ENCODE measurements at places on chromosomes 12 and 14.

DNA sequence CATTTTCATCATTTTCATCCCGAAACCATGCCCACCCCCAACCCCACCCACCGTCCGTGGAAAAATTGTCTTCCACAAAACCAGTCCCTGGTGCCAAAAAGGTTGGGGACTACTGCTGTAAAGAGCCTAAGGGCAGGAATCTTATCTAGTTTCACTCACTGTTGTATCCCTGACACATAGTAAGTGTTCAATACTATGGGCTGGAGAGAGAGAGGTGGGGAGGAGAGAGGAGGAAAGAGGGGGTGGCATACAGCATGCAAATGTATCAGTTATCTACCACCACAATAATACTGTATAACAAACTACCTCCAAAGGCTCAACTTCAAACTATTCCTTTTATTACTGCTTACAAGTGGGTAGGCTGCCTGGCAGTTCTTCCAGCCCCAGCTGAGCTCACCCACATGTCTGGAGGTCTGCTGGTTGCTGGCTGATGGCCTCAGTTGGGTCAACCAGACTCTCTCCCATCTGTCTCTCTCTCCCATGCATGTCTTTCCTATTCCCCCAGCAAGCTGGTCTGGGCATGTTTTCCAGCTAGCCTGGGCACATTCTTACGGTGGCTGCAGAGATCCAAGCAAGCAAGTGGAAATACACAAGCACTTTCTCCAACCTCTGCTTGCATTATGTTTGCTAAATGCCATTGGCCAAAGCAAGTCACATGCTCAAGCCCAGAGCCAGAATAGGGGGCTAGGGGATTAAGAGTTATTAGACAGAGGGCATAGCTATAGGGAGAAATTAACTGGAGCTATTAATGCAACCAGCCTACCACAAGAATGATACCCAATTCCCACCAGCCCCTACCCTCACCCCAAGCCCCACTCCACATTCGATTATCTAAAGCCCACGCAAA, 31.6 kb upstream of the FICD start:
- ATAC-seq = peak; percentile 48

- no peak for ATAC-seq
These were observed 7.6 kb upstream of the PDE1B start for GRCh38 chr12:54541751-54542290.

DNA sequence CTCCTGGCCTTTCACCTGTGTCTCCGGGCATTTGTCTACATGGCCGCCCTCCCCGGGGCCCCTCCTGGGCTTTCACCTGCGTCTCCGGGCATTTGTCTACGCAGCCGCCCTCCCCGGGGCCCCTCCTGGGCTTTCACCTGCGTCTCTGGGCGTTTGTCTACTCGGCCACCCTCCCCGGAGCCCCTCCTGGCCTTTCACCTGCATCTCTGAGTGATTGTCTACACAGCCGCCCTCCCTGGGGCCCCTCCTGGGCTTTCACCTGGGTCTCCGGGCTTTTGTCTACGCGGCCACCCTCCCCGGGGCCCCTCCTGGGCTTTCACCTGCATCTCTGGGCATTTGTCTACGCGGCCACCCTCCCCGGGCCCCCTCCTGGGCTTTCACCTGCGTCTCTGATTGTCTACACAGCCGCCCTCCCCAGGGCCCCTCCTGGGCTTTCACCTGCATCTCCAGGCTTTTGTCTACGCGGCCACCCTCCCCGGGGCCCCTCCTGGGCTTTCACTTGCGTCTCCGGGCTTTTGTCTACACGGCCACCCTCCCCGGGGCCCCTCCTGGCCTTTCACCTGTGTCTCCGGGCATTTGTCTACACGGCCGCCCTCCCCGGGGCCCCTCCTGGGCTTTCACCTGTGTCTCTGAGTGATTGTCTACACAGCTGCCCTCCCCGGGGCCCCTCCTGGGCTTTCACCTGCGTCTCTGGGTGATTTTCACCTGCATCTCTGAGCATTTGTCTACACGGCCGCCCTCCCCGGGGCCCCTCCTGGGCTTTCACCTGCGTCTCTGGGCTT, 68.0 kb upstream of the GALNT9 start:
- no peak for ATAC-seq

DNA sequence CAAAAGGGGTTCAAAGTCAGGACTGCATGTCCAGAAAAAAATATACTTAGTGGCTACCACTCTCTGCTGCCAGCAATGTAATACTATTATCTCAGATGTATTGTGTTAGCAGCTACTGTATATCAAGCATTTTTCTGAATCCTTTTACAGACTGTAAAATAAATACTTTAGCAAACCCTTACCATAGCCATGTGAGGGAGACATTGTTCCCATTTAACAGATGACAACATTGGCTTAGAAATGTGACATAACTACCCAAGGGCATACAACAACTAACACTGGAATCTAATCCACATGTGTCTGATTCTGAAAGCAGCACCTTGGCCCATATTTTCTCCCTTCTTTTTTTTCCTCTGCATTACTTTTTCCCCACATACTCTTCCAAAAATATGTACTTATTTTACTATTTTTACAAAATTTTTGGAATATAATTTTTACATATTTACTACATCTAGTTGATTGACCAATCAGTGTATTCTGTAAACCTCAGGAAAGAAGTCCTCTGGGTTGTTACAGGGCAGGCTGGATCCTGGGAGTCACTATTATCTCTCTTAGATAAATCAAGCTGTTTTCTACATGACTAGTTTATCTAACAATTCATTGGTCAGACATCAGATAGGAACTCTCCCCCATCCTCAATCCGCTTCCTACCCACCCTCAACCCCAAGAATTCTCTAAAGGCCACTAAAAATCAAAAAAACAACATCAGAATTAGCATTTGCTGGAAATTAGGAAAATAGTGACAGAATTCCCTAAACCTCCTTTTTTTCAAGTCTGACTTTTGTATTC, 154.1 kb downstream of the BTG1 start:
- ATAC-seq = no peak

DNA sequence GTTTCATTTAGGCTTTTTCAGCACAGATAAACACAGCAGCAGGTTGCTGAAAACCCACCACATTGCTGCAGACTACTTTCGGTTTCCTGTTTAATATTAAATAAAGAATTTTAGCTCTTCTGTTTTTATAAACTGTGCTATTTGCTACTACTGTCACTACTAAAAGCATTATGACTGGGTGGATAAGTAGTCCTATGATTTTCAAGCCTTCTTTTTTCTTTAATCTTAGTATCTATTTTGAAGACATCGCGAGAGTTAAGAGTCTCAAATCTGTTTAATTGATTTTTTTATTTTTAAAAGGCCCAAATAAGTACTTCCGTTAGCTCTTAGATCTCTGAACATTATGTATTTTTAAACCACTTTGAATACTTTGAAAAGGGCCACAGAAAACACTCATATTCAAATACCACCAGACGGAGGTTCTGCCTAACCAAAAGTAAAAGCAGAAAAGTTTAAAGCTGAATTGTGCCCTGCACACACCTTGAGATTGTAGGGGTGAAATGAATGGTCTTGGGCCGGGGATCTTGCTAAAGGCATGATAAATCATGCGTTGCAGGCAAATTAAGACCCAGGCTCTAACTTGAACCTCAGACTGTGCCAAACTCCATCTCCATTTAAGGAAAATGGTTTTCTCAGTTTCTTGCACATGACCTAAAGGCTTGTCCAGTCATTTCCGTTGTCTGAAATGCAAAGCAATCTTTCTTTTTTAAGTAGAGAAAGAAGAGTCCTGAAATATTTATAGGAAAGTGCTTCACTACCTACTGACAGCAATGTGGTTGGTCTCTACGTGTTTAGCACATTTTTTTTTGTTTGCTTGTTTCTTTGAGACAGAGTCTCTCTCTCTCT, 13.6 kb upstream of the FOXN3 start:
- peak; percentile 52 for ATAC-seq

Data from esophagus mucosa (tissue), 1 donor.